Fibroblast of skin of scalp (primary cell): ENCODE measurements at places on chromosomes 3 and 15.

GRCh38 chr3:18716821-18717220 lies 291.7 kb upstream of the SATB1 start:
- DNase-seq: no peak

GRCh38 chr3:72274493-72275330 lies 489.8 kb upstream of the PROK2 start:
- peak; percentile 93 for DNase-seq

DNA sequence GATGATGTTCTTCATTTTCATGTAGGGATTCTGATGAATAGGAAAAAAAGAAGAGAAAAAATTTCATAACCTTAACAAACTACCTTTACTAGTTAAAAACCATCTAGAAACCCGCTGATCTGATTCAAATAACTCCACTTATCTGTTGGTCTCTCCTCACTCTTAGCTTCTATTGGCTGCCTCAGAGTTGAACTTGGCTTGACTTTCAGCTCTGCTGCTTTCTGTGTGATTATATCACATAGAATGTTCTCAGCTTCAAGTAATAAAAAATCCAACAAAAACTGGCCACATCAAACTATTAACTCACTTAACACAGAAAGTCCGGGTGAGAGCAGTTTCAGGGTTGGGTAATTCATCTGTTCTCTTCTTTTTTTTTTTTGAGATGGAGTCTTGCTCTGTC lies 126.8 kb upstream of the RASGRP1 start:
- DNase-seq: no peak

- DNase-seq: no peak
Observed at GRCh38 chr3:142601713-142602112, 5.5 kb downstream of the PLS1 start.

- DNase-seq: no peak
Observed at GRCh38 chr3:121988146-121988545, 33.9 kb downstream of the ILDR1 start.

DNA sequence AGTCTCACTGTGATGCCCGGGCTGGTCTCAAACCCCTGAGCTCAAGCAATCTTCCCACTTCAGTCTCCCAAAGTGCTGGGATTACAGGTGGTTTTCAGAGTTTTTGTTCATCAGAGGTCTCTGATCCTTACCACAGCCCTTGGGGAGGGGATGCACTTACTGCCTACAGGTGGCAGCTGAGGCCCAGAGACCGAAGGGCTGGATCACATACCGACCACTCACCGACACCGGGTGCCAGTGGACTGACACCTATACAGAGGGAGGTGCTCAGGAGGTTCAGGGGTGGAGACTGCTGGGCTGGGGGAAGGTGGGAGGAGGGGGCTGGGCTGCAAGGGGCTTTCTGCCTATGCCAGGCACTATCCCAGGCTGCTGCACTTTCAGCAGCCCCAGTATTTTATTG lies 19.5 kb downstream of the DUSP7 start:
- DNase-seq: no peak

DNA sequence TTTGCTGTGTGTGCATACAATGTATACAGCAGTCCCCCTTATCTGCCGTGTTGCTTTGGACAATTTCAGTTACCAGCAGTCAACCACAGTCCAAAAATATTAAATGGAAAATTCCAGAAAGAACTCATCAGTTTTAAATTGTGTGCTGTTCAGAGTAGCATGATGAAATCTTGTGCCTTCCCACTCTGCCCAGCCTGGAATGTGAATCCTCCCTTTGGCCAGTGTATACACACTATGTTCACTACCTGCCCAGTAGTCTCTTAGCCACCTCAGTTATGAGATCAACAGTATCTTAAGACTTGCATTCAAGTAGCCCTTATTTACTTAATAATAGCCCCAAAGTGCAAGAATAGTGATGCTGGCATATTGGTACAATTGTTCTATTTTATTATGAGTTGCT lies 133.6 kb upstream of the ABHD17C start:
- DNase-seq: no peak

- no peak for DNase-seq
Observed at GRCh38 chr3:155714295-155714718, 30.6 kb downstream of the PLCH1 start.
